Activated T-helper 1 cell treated with anti-CD3 and anti-CD28 coated beads, Interleukin-12 subunit alpha, Interleukin-12 subunit beta, Interleukin-2, Interleukin-4 antibody, amounts not matched to agents 30 ng/mL and 10 ng/mL and 1 ng/mL, durations not matched to agents 14 hours and 24 hours and 36 hours (primary cell): ENCODE measurements at places on chromosomes 7 and 10. TPM values are rescaled to one million over a fixed set of nuclear protein-coding genes. Genes with fewer than 3 reads are reported as not detected.

Gene SEMA4G
- 0.31 and 0.83 TPM in 2 replicates for total RNA-seq

Gene NRAP
- not detected in 2 replicates for total RNA-seq

Gene NKX1-2
- not detected in 2 replicates for total RNA-seq

Gene CLIP2
- total RNA-seq = 1.5 and 1.7 TPM in 2 replicates
